ENCODE measurements at places on chromosomes 5 and 9. TPM values are rescaled to one million over a fixed set of nuclear protein-coding genes. Genes with fewer than 3 reads are reported as not detected.

DNA sequence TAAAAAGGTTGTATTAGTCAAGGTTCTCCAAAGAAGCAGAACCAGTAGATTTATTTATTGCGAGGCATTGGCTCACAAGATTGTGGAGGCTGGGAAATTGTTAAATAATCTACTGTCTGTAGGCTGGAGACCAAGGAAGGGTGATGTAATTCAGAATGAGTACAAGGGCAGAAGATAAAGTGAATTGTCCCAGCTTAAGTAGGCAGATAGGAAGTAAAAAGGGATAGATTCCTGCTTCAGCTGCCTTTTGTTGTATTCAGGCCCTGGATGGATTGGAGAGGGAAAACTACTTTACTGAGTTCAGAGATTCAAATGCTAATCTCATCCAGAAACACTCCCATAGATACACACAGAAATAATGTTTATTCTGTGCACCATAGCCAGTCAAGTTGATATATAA lies 301.1 kb downstream of the CYLC2 start:
- DNase-seq: no peak
- no peaks in the 10 kb centered on the region for H3K36me3 ChIP-seq
- no peak overlapping the region for H3K27ac ChIP-seq
- no peaks in the 10 kb centered on the region for H3K4me1 ChIP-seq

DNA sequence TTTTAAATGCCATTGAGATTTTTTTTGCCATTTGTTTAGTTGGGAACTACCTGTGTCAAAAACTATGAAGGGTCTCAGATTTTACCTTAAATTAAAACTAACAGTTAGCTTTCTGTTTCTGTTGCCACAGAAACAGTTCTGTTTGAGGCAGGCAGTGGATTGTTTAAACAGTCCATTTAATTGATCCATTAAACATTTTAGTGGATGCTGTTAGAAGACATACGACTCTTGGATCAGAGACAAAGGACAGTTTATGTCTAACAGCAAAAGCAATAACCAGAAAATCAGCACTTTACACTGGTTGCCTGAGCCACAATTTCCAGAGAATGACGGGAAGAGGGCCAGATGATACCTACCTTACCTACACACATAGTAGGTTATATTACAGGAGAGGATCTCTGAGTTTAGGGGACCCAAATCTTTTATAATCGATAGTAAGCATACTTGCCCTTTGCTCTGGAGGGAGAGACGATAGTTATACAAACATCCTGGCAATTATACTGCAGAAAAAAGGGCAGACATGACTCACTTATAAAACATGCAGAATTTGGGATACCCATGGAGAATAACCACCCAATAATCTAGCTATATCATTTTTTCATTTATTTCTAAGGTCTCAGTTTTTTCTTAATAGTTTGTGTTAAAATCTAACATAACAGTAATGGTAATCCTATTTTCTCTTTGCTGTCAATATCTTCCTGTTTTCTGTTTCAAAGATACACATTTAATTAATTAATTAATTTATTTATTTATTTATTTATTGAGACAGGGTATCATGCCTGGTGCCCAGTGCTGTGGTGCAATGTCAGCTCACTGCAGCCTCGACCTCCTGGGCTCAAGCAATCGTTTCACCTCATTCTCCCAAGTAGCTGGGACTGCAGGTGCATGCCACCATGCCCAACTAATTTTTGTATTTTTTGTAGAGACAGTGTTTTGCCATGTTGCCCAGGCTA lies 136.7 kb upstream of the TNFAIP8 start:
- no peak overlapping the region for H3K27ac ChIP-seq
- DNase-seq: no peak
- peaks cover 8% of the 10 kb centered on the region for H3K36me3 ChIP-seq
- no peaks in the 10 kb centered on the region for H3K27me3 ChIP-seq

The PDE8B gene
- total RNA-seq: not detected

- H3K36me3 ChIP-seq: no peaks in the 10 kb centered on the region
- H3K27me3 ChIP-seq: peaks cover 25% of the 10 kb centered on the region
- H3K4me1 ChIP-seq: no peaks in the 10 kb centered on the region
Measured at GRCh38 chr5:577800-578199, 34.3 kb upstream of the CEP72 start.

The NTRK2 gene
- 1.8 TPM for total RNA-seq

The SLC45A2 gene
- total RNA-seq: 0.19 TPM

DNA sequence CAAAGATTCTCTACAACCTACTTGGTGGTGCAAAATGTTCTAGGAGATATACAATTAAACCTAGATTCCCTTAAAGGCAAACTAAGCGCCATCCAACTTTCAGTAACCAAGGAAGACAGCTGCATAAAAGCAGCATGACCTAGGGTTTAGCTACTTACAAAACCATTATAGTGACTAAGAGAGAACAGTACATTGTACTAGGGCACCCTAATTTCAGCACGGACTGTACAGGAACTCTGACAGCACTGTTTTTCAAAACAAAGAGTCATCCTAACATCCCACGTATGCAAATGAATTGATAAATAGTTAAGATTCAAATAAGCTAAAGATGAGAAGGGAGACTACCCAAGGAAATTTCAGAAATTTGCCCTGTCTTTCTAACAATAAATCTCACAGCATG lies 30.0 kb downstream of the STRBP start:
- H3K27me3 ChIP-seq: no peaks in the 10 kb centered on the region
- H3K27ac ChIP-seq: no peak overlapping the region
- H3K4me3 ChIP-seq: no peak overlapping the region
- no peaks in the 10 kb centered on the region for H3K36me3 ChIP-seq

The IFNA2 gene
- total RNA-seq: not detected

GRCh38 chr9:110241260-110241857 lies 14.9 kb downstream of the TXN start:
- H3K27me3 ChIP-seq: no peaks in the 10 kb centered on the region
- H3K27ac ChIP-seq: no peak overlapping the region
- H3K4me3 ChIP-seq: no peak overlapping the region
- peaks cover 16% of the 10 kb centered on the region for H3K36me3 ChIP-seq

DNA sequence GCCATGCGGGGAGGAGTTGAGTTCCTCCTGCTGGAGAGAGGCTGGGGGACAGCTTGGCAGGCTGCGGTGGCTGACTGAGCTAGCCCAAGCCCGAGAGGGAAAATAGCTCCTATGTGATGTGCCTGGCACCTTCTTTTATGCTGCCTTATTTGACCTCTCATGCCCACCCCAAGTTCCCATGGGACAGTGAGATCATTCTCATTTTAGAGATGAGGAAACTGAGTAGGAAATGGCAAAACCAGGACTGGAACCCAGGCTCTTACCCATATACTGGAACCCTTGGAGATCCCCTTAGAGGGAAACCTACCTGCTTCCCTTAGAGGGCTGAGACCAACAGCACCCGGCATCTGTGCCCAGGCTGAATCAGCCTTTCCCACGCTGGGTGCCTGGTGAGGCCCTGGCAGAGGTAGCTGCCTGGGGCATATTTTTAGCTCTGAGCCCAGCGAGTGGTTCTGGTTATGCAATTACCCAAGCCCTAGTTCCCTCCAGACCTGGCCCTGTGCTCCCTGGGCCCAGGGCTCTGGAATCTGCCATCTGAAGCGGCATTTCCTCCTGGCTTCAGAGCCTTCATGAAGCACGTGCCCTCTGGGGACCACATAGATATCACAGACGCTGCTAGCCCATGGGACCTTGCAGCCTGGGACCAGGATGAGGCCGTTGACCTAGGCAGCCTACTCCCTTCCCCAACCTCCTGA lies 23.6 kb downstream of the COL27A1 start:
- H3K4me3 ChIP-seq: no peak overlapping the region
- no peaks in the 10 kb centered on the region for H3K27me3 ChIP-seq
- no peaks in the 10 kb centered on the region for H3K36me3 ChIP-seq
- no peak for DNase-seq
- H3K4me1 ChIP-seq: no peaks in the 10 kb centered on the region
- H3K27ac ChIP-seq: no peak overlapping the region

DNA sequence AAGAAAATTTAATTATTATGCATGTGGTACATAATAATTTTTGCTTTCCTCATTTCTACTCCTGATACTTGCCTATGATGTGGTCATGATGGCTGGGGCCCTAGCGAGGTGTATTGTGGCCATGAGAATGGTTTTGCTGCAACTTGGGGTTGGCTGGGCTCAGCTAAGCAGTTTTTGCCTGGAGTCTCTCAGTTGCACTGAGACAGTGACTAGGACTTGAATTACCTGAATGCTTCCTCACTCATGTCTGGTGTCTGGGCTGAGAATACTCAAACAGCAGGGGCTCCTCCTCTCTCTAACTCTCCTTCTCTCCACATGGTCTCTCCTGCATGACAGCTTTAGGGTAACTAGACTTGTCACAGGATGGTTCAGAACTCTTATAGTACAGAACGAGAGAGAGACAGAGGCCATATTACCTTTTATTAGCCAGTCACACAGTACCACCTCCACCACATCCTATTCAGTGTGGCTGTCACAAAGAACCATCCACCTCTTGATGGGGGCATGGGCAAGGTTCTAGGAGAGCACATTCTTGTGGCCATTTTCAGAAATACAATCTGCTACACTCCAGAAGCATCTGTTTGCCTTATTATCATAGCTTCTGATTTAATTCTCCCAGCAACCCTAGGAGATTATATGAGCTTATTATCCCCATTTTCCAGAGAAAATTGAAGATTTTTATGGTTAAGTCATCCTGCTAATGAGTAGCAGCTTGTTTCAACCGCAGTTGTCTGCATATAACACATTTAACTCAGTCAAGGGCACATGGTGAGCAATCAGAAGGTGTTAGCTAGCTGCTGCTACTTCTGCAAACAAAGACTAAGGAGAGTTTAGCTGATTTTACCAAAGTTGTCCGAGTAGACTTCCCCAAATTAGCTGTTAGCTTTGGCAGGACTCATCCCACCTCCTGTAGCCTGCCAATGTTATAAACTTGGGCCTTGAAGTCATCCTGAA lies 245.1 kb downstream of the DOCK8 start:
- H3K4me3 ChIP-seq: no peak overlapping the region
- no peak for DNase-seq
- no peaks in the 10 kb centered on the region for H3K27me3 ChIP-seq
- H3K4me1 ChIP-seq: peaks cover 12% of the 10 kb centered on the region

GRCh38 chr9:121816449-121816817 lies 165.0 kb downstream of the DAB2IP start:
- DNase-seq: no peak
- H3K4me3 ChIP-seq: no peak overlapping the region
- H3K27ac ChIP-seq: no peak overlapping the region

Data from activated CD4-positive, alpha-beta T cell treated with anti-CD3 and anti-CD28 coated beads, Interleukin-2, amount 10 ng/mL, durations not matched to agents 7 days and 5 days (primary cell).